ENCODE measurements at places on chromosomes 6 and 20. TPM values are rescaled to one million over a fixed set of nuclear protein-coding genes. Genes with fewer than 3 reads are reported as not detected.

GRCh38 chr20:23298155-23298554, 52.4 kb upstream of the NXT1 start:
- H3K27ac ChIP-seq = no peak overlapping the region
- peaks cover 6% of the 10 kb centered on the region for H3K27me3 ChIP-seq
- H3K36me3 ChIP-seq = no peaks in the 10 kb centered on the region

The C20orf96 gene
- total RNA-seq = 52.8 TPM

The XRN2 gene
- total RNA-seq = 76.7 TPM

DNA sequence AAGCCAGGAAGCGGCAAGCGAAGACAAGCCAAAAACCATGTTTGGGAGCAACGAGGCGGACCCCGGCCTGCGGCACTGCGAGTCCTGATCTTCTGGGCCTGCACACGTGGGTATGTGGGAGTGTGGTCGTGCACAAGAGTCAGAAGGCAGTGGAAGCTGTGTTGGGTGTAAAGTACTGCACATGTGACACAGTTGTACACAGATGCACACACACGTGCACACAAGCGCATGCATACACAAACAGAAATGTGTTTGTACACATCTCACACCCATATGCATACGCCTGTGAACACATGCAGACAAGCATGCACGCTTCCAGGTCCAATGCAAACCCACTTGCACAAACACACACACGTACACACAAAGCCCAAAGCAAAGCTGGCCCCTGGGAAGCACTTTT, 52.6 kb upstream of the SLCO4A1 start:
- DNase-seq = no peak
- H3K4me1 ChIP-seq = no peaks in the 10 kb centered on the region
- no peak overlapping the region for H3K27ac ChIP-seq
- H3K4me3 ChIP-seq = no peak overlapping the region

DNA sequence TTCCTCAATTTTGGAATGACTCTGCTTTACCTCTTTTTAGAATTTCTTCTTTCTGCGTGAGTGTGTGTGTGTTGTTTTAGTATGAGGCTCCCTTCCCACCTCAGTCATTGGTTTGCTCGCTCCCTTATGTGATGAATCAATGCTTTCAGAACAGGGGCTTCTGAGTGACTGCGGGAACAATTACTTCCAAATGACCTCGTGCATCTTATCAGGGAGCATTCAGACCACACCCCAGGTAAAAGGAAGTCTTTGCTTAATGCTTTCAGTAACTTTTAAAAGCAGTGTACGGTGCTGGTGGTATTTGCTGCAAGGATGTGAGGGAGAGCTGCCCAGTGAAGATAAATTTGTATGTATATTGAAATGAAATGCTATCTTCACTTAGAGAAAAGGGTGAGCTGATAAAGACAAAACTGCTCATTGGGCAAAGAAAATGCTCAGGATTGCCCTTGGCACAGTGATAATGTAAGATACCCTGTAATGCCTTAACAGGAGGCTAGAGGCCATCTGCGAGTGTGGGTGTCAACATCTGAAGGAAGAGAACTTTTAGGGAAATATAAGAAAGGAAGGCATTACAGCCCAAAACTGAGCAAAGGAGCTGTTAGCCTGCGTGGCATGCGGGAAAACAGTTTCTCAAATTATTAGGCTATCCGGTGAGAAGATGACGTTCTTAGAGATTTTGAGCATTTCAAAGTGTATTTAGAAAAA, at the start of gene MLIP:
TSS of gene MLIP (plus strand) at position 103 of the 705 bp plus-strand sequence. CDS start at position 140, 37 bp downstream.
- no peak within 1 kb of the TSS for H3K4me3 ChIP-seq
- peaks cover 18% of the 10 kb centered on the region for H3K4me1 ChIP-seq
- H3K36me3 ChIP-seq = peaks cover under 1% of the 10 kb centered on the region

The ULBP2 gene
- 0.23 TPM for total RNA-seq

DNA sequence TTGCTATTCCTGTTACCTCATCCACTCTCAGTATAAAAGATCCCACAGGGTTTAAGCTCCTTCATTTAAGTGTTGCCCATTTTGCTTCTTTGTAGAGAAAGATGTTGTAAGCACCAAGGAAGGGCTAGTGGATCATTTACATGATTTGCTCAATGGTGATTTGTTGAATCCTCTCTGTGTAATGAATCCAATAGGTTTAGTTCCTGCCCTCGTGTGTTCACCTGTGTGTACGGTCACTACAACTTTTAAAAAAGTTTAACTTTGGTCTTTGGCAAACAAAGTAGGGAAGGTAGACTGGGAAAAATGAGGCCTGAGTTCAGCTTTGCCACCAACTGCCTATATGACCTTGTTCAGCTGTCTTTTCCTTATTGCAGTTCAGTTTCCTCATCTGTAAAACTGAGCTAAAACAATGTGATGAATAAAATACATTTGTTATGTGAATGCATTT, 51.5 kb downstream of the DHX35 start:
- DNase-seq = no peak
- H3K27ac ChIP-seq = no peak overlapping the region
- H3K4me3 ChIP-seq = no peak overlapping the region
- peaks cover 74% of the 10 kb centered on the region for H3K36me3 ChIP-seq

- H3K27me3 ChIP-seq = no peaks in the 10 kb centered on the region
- peaks cover 11% of the 10 kb centered on the region for H3K4me1 ChIP-seq
- no peak for DNase-seq
- no peaks in the 10 kb centered on the region for H3K36me3 ChIP-seq
- H3K4me3 ChIP-seq = no peak overlapping the region
These were observed 370.9 kb upstream of the MARCKS start for GRCh38 chr6:113486199-113486598.

The XKR7 gene
- total RNA-seq = 0.29 TPM

DNA sequence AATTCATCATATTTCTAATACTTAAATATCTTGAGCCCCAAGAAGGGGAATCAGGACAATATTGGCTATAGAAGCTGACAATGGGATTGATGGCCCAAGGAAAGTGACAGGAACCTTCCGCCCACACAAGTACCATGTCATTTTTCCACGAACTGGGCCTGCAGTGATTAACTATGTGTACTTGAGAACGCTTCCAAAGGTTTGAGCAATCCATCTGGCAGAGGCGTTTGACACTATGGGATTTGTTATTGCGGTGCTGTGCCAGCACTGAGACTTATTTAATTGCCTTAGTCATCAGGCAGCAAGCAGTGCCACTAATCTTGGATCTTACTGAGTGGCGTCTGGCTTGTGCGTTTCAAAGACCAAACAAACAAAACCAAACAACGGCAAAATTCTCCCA, 135.6 kb upstream of the UST start:
- H3K4me3 ChIP-seq = no peak overlapping the region
- no peak overlapping the region for H3K27ac ChIP-seq
- no peak for DNase-seq
- no peaks in the 10 kb centered on the region for H3K4me1 ChIP-seq
- H3K27me3 ChIP-seq = no peaks in the 10 kb centered on the region

DNA sequence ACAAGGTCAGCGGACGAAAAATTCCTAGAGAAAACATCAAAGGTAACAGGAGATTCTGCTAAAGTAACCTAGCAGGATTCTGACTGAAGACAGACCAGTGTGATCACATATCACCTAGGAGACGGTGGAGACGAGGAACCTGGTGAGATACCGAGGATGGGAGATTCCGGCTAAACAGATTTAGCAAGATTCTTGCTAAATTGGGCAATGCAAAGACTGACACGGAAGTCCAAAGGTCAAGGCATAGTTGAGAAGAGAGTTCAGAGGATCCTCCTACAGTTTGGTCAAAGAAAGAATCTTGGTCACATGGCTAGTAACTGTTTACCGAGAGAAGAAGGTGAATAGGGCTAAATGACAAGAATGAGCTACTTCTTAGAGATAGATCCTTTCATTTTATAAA, 61.1 kb downstream of the TMEM170B start:
- no peaks in the 10 kb centered on the region for H3K36me3 ChIP-seq
- DNase-seq = no peak
- peak overlapping the region; percentile 67 for H3K27ac ChIP-seq

- H3K4me3 ChIP-seq = no peak overlapping the region
- no peaks in the 10 kb centered on the region for H3K36me3 ChIP-seq
- DNase-seq = no peak
- no peaks in the 10 kb centered on the region for H3K27me3 ChIP-seq
- H3K4me1 ChIP-seq = peaks cover 10% of the 10 kb centered on the region
These were observed 458.2 kb downstream of the FRK start for GRCh38 chr6:115602466-115602865.

The GPLD1 gene
- 4.7 TPM for total RNA-seq

The ARMH2 gene
- total RNA-seq = not detected

The NKAIN4 gene
- 18.4 TPM for total RNA-seq

GRCh38 chr6:142929751-142930358, 15.1 kb downstream of the HIVEP2 start:
- no peaks in the 10 kb centered on the region for H3K36me3 ChIP-seq
- H3K4me3 ChIP-seq = no peak overlapping the region
- peaks cover 14% of the 10 kb centered on the region for H3K4me1 ChIP-seq
- DNase-seq = no peak
- no peak overlapping the region for H3K27ac ChIP-seq

DNA sequence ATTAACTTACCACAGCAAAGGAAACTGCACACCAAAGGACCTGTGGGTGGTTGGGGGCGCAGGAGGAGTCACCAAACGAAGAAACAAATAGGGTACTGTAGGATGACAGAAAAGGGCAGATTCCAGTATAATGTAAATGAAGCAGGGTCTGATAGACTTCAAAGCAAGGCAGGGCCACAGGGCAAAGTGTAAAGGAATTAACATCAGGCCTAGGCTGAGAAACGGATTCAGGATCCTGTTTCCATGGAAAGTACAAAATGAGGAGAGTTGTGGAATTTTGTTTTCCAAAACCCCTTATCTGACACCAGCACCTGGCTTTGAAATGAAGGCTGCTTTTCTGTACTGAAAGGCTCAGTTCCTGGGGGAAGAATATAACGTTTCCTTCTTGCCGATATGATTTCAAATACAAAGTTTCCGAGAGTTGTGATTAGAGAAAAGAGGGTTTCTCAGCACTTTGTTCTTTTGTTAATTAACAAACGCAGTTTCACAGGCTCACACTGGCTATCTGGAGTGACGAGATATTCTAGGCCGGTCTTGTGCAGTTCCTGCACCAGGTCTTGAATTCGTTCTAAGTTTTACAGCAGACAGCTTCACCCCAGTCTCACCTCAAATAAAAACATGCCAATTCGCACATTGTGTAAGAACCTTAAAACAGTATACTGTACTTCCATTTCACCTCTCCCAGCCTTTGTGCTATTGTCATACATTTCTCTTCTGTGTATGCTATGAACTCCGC, 5.8 kb downstream of the DEFB123 start:
- H3K27ac ChIP-seq = no peak overlapping the region
- H3K4me3 ChIP-seq = no peak overlapping the region
- H3K4me1 ChIP-seq = no peaks in the 10 kb centered on the region
- peaks cover 4% of the 10 kb centered on the region for H3K36me3 ChIP-seq

The MUC22 gene
- not detected for total RNA-seq

The PNPLA1 gene
- total RNA-seq = 0.14 TPM

The PKIB gene
- 44.7 TPM for total RNA-seq

- H3K27me3 ChIP-seq = peaks cover 2% of the 10 kb centered on the region
- DNase-seq = no peak
- H3K4me1 ChIP-seq = peaks cover 34% of the 10 kb centered on the region
- H3K36me3 ChIP-seq = no peaks in the 10 kb centered on the region
- H3K4me3 ChIP-seq = no peak overlapping the region
These were observed 74.1 kb downstream of the DNAH8 start for GRCh38 chr6:38789256-38789655.

DNA sequence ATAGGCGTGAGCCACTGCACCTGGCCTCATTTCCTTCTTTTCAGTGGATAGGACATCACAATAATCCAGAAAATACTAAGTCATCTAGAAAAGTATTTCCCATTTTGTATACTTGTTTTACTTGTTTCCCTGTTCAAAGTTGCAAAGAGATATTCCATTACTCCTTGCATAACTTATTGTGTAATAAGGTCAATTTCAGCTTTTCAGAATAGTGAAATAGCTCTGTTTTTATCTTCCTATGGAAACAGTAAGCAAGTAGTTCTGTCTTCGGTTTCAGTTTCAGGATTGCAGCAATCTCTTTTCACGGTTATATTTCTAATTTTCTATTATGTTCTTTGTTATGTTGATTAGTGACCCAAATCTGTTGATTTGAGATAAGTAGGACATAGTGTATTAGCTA, 6.0 kb downstream of the STX11 start:
- no peaks in the 10 kb centered on the region for H3K36me3 ChIP-seq
- peak overlapping the region; percentile 98 for H3K27ac ChIP-seq
- peaks cover 59% of the 10 kb centered on the region for H3K4me1 ChIP-seq
- no peak overlapping the region for H3K4me3 ChIP-seq
- H3K27me3 ChIP-seq = peaks cover 11% of the 10 kb centered on the region

The IL20RA gene
- total RNA-seq = 2.1 TPM

The FOXQ1 gene
- total RNA-seq = 0.53 TPM

DNA sequence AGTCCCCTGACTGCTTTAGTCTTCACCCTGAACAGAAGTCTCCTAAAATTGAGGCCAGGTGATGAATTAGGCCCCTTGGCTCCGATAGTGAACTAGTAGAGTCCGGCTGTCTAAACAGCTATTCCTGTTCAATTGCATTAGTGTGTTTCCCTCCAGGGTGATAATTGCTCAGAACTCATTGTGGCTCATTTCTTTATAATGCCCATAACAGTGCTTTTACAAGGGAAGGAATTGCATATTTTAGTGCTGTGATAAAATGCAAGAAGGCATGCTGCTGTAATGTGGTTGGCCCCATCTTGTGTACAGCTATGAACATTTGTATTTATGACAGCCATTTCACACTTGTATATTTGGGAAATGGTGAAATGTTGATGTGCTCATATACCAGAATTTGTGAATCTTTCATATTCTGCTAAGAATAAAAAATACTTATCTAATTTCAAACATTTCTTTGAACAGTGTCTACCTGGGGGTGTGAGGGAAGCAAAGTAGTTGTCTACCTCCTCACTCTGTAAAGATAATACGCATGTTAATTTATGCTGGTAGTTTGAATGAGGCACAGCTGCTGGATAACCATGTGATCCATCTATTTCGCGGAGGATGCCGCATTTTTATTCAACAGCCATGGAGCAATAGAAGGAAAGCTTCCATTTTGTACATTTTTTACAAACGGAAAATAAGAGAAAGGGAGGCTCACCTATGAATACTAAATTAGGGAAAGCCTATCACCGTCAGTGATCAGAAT, 451.4 kb downstream of the NKAIN2 start:
- DNase-seq = no peak
- no peak overlapping the region for H3K27ac ChIP-seq
- peaks cover 8% of the 10 kb centered on the region for H3K27me3 ChIP-seq
- H3K36me3 ChIP-seq = no peaks in the 10 kb centered on the region
- no peak overlapping the region for H3K4me3 ChIP-seq

- H3K27me3 ChIP-seq = no peaks in the 10 kb centered on the region
- H3K36me3 ChIP-seq = peaks cover 2% of the 10 kb centered on the region
- no peak overlapping the region for H3K4me3 ChIP-seq
- peaks cover 6% of the 10 kb centered on the region for H3K4me1 ChIP-seq
These were observed 106.4 kb upstream of the ASCC3 start for GRCh38 chr6:100987556-100987955.

The RFX6 gene
- 3.8 TPM for total RNA-seq

GRCh38 chr6:25754535-25754934, at the start of gene SLC17A4:
SLC17A4 (plus strand) TSS chr6:25754742; CDS start chr6:25761963, 7,221 bp downstream.
- no peak within 1 kb of the TSS for H3K27ac ChIP-seq
- H3K4me1 ChIP-seq = no peaks in the 10 kb centered on the region
- H3K27me3 ChIP-seq = peaks cover 23% of the 10 kb centered on the region
- H3K4me3 ChIP-seq = no peak within 1 kb of the TSS
- DNase-seq = no peak
